ENCODE measurements at places on chromosomes 3 and 15.

DNA sequence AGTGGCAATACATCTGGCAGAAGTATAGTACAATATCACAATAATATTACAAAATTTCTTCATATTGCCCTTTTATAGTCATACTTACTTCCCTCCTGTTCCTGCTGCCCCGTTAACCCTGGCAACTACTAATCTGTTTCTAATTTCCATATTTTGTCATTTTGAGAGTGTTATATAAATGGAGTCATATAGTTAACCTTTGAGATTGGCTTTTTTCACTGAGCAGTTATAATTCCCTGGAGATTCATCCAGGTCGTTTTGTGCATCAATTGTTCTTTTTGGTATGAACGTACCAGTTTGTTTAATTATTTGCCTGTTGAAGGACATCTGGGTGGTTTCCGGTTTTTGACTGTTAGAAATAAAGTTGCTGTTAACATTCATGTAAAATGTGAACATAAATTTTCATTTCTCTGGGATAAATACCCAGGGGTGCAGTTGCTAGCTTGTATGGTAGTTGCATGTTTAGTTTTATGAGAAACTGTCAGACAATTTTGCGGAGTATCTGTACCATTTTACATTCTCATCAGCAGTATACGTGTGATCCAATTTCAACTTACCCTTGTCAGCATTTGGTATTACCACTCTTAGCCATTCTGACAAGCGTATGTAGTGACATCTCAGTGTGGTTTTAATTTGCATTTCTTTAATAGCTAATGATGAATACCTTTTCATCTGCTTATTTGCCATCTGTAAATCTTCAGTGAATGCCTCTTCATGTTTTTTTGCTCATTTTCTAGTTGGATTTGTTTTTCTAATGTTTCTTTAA, 32.2 kb upstream of the IL20RB start:
- no peak for DNase-seq

GRCh38 chr3:101814835-101815234, 34.5 kb upstream of the NFKBIZ start:
- DNase-seq, result no peak

DNA sequence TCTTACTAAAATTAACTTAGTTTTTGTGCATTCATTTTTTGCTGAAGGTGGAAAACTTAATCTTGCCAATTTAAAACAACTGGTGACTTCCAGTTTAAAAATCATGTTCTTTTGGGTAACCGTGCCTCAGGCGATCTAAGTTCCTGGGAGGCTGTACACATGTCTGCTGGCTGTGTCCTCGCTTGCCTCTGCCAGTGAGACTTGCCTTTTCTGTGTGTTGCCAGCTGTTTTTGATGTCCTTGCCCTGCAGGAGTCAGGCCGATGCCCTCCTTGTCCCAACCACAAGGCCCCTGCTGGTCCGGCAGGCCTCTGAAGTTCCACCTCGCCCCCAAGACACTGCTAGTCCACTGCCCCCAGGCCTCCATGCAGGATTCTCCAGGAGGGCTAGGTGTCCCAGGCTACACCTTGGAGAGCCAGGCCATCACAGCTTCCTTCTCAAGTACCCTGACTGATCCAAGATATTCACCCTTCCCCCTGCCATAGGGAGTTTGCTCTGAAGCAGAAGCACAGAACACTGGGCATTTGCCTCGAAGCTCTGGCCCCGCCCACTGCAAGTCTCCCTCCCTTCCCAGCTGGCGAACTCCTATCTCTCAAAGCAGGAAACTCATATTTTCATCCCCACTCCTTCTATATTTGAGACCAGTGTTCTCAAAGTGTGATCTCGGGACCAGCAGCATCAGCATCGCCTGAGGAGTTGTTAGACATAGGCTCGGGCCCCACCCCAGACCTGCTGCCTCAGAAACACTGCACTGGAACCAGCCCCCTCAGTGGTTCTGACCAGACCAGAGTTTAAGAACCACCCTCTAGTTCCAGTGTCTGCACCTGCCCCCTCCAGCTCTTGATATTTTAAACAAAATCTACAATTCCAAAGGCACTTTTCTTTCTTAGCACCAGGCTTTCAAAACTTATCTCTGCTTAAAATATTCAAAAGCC, 185.8 kb upstream of the UBE2E1 start:
- DNase-seq, result no peak

DNA sequence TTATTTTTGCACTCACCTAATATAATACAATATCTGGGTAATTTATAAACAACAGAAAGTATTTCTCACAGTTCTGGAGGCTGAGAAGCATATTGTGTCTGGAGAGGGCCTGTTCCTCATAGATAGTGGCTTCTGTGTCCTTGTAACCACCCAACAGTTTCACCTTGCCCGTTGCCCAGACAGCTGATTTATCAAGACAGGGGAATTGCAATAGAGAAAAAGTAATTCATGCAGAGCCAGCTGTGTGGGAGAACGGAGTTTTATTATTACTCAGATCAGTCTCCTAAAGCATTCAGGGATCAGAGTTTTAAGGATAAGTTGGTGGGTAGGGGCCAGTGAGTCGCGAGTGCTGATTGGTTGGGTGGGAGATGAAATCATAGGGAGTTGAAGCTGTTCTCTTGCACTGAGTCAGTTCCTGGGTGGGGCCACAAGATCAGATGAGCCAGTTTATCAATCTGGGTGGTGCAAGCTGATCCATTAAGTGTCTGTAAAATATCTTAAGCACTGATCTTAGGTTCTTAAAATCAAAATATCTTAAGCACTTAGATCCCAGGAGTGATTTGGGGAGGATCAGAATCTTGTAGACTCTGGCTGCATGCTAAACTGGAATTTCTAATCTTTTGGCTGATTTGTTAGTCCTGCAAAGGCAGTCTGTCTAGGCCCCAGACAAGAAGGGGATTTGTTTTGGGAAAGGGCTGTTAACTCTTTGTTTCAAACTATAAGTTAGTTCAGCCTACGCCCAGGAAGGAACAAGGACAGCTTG, 33.9 kb upstream of the C15orf39 start:
- DNase-seq, result no peak

- DNase-seq, result no peak
These were observed 32.8 kb upstream of the SSR3 start for GRCh38 chr3:156587760-156588069.

GRCh38 chr3:133096900-133097613, 58.9 kb downstream of the TMEM108 start:
- no peak for DNase-seq

GRCh38 chr3:120324190-120324589, 25.0 kb downstream of the LRRC58 start:
- no peak for DNase-seq
